ENCODE measurements at places on chromosomes 7 and 10.

GRCh38 chr7:100882201-100882600 is 7.3 kb downstream of the SRRT start:
- no peak for DNase-seq

DNA sequence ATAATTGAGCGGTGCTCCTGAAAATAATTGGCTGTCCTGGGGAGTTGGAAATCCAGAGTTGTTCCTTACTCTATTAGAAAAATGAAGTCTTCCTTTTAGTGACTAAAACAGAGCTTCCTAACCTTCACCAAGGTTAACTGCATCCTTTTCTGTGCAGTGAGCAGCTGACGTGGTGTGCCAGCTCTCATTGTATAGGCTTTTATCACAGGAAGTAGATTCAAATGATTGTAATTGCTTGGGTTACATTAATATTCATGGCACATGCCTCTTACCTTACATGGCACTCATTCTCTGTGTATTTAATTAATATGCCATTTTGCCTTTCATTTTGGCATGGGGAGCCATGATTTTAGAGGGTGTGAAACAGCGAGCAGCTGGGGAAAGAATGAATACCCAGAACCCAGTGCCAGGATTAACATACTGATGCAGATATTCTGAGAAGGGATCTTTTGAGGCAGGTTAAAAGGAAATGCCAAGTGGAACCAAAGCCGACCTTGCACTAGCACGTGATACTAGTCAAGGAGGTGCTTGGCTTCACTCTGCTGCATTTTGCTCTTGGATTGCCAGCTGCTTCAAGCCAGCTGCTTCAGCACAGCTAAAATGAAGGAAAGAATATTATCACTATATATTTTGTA is 115.3 kb downstream of the ST7 start:
- no peak for DNase-seq

- no peak for DNase-seq
Measured at GRCh38 chr7:1673581-1674118, 3.6 kb downstream of the ELFN1 start.

- no peak for DNase-seq
Measured at GRCh38 chr10:120514035-120514620, 57.1 kb downstream of the PLPP4 start.

- no peak for DNase-seq
Measured at GRCh38 chr10:69103784-69104183, 15.9 kb downstream of the SRGN start.

DNA sequence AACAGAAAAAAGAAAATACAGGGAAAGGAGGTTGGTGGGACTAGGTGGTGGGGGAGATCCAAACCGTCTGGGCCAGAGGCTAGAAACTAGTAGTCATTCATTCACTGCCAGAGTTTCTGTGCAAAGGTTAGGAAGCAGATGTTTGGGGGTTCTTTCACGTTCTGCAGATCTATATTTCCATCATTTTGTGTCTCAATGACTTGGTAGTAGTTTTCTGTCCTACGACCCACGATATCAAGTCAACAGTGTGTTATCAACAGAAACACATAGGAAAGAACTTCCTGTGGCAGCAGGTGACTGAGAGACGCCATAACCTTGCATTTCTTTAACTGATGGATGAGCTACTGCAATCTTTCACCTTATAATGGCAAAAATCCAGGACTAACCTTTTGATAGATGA is 1.8 kb downstream of the CEP55 start:
- DNase-seq: no peak

GRCh38 chr7:24214670-24215069 is 69.3 kb upstream of the NPY start:
- DNase-seq: no peak
